Eye (tissue), 1 donor: ENCODE measurements at places on chromosomes 2 and 18.

DNA sequence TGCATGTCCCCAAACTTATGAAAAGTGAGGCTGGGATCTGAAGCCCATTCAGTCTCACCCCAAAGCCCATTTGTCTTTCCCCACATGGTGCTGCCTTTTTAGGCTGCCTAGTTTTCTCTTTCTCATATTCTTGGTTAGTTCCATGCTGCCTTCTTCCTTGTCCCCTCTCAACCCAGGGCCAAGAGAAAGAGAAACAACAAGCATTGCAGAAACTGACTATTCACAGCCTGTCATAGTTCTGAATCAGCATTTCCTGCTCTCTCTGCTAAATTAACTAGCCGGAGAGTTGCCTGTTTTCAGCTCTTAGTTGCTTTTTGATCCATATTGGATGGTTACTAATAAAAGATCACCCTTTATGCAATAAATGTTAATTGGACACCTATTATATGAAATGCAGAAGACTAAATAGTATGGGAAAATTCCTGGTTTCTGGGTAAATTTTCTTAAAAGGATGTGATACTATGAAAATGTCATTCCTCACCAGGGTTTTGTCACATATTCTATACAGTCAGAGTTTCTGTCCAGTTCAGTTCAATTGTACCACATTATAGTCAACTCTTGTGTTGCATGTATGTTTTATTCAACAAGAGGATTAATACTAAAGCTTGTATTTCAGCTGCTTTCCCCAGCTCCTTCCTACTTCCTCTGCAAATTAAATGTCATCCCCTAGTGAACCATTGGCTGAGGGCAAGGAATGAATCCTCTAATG, 246.5 kb downstream of the GALR1 start:
- no peak for DNase-seq

DNA sequence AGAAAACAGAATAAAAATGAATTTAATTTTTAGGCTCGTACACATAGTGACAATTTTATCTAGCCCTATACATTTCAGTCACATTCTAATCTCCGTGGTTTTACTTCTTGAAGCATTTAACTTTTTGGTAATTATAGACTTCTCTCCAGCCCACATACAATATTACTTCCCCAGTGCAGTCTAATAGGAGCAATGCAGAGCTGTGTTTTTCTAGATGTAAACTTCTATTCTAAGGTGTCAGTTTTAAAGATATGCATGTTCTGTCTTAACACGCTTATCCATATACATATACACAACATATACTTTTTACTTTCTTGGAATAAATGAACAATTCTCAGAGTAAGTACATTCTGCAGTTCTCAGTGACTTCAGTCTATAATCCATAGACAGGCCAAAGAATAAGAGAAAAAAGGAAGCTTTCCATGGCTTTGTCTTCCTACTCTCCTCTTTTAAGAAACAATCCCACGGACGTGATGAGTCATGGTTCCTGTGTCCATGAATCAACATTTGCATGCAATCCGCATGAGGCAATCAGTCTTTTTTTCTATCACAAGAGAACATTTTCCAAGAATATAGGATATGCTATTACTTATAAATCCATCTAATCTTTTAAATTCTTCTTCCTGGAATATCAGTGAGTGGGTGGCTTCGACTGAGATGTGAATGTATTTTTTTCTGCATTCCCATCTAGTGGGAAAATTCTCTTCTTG, 42.8 kb downstream of the CCDC102B start:
- no peak for DNase-seq

DNA sequence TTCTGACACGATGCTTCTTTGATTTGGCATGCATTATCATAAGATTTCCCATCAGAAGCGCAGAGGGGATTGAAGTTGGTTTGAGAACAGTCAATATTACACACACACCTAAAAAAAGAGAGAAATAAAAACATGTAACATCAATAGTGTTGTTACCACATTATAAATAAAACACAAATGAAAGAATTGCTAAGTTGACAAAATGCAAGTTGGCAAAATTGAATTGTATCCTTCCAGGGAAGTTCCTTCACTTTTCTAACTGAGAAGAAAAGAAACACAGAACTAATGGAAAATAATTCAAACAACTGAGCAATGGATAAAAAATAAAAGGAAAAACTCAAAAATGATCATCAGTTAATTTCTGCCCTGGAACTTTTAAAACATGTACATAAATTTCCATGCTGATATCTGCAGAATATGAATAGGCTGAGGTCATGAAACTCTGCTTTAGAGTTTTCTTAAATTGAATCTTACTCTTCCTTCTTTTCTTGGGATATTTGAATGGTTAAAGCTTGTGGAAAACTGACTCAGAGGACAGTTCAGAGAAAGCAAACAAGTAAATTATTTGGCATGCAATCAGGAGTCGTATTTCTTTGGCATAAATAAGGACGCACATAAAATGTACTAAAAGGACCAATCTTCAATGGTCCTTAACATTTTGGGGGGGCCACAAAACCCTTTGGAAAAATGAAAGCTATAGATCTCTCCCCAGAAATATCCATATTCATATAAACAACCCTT, 152.4 kb upstream of the CAVIN2 start:
- DNase-seq, result no peak

DNA sequence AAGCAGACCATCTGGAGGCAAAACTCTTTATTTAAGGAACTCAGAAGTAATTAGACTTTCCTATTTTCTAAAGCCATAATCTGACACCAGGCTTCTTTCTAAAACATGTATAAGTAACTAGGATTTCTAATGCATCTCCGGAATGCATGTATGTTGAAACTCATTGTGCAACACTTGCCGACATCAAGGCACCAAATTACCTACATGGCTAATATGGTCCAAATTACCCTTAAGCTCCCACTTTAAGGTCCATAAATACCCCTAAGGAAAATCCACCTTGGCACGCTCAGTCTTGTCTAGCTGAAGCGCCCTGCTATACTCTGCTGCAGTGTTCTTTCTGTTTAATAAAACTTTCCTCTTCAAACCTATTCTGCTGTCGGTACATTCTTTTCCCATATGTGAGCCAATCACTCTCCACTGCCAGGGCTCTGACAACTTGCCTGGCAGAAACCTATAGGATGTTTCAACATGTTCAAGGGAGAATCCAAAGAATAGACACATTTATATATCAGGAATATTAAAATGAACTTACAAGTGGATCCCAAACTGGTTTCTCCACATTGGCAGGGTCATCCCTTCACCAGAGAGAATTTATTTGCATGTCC, 171.9 kb downstream of the GALNT1 start:
- no peak for DNase-seq

DNA sequence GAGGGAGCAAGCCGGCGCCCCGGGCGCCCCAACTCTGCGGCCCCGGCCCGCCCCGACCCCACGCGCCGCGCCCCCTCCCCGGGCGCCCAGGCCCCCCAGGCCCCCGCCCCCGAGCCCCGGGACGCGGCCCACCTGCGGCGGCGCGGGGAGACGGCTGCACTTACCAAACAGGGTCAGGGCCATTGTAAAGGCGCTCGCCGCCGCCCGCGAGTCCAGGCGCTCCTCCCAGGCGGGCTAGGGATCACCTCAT, 526 bp downstream of the CHN1 start:
- DNase-seq, result no peak

DNA sequence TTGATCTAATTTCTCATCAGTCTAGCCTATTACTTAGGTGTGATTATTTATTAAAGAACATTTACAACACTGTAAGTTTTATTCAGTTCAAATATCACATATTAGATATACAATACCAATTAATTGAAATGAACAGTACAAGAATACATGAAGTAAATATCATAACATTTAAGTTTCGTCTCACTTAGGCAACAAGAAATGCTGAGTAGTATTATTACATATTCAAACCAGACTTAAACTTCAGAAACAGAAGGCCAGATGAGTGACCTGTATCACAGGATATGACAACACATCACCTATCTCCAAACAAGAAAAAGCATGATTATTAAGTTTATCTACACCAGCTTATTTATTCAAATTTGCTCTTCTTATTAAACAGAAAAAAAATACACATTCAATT, 48.9 kb downstream of the LONRF2 start:
- DNase-seq, result no peak

- DNase-seq, result no peak
Observed at GRCh38 chr2:95001701-95002100, 23.8 kb upstream of the MAL start.

- no peak for DNase-seq
Observed at GRCh38 chr18:8803063-8803795, 97.9 kb downstream of the MTCL1 start.

DNA sequence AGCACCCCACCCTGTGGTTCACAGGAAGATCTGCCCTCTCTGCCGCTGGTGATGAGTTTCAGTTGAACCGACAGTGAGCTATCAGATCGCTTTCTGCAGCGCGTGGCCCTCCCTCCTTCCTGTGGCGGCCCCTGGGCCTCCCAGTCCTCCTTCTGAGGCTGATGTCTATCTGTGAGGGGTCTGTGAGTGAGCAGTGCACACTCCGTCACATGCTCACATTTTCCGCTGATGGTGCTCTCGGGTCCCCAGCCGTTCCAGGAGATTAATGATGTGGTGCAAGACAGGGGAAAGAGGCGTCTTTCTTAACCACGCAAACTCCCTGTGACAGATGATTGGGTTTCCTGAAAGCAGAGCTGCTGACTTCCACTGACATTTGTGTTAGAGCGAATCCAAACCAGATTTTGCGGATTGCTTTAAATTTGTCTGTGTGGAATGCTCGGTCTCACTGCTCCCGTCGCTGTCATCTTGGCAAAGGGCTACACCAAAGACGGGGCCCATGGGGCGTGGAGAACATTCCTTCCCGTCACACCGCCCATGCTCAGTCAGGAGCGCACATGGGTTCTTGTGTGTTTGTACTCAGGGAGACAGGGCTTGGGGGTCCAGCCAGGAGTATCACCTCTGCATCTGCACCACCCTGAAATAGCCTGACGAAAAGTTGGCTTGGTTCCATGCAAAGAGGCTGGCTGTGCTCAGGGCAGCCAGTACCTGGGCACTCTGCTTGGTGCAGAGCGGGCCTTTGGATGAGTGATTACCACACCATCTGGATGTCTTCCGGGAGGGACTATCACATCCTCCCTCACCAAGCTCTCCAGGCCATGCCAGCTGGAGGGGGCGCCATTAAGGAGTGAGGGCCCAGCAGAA, 154.7 kb upstream of the HS6ST1 start:
- DNase-seq, result peak; percentile 93
